ENCODE measurements at places on chromosomes 16 and 17.

GRCh38 chr17:79672496-79672895, 58.2 kb upstream of the ENPP7 start:
- DNase-seq: no peak

GRCh38 chr16:81429045-81429521, 15.5 kb upstream of the CMIP start:
- no peak for DNase-seq

- no peak for DNase-seq
Measured at GRCh38 chr17:4548721-4549531, 6.3 kb downstream of the MYBBP1A start.

GRCh38 chr17:65477600-65477999, 83.8 kb downstream of the AXIN2 start:
- DNase-seq: no peak

DNA sequence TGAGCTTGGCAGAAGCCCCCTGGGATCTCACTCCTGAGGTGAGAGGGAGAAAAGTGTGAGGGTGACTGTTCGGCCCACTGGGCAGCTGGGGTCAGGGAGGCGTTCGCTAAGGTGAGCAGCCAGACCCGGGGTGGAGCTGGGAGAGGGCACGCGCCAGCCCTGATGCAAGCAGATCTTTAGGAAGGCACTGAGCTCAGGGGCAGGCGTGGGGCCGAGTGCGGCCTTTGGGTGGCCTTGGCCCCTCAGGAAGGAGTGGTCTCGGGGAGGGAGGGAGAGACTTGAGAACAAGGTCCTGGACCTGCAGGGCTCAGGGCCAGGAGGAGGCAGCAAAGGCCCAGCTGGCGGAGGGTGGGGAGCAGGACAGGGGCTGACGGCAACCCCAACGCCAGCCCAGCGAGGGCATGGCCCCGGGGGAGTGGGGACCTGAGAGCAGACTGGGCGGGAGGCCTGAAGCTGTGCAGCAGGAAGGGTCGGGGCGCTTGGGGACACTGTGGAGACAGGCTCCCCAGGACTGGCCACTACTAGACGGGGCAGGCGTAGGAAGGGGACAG, 14.5 kb upstream of the WDR45B start:
- no peak for DNase-seq

DNA sequence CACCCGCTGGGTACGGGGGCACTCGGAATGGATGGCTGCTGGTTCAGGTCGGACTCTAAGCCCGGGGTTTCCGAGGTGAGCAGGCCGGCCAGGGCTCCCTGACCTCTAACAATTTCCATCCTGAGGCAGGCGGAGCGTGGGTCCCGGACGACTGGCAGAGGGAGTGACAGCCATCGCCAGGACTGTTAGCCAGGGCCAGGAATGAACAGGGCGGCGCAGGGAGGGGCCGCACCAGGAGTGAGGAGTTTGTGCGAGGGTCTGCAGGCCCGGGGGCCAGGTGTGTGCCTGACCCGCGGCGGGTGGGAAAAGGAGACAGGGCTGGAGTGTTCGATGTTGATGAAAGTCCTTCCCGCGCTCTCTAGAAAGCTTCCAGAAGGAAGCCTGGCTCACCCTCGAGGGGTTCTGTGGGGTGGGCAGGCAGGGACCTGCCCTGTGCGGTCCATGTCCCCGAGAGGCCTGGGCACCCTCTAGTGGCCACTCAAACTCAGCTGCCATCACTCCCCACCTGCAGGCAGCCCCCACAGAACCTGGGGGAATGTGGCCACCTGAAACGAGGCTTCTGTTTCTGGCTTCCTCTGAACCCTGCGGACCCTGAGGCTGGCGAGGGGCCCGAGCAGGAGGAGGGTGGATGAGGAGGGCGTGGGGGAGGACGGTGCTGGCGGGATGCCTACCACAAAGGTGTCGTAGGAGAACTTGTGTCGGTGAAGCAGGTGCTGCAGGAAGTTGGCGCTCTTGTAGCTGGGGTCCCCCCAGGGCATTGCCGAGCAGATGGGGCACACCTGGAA, 8.2 kb downstream of the RNF166 start:
- no peak for DNase-seq

DNA sequence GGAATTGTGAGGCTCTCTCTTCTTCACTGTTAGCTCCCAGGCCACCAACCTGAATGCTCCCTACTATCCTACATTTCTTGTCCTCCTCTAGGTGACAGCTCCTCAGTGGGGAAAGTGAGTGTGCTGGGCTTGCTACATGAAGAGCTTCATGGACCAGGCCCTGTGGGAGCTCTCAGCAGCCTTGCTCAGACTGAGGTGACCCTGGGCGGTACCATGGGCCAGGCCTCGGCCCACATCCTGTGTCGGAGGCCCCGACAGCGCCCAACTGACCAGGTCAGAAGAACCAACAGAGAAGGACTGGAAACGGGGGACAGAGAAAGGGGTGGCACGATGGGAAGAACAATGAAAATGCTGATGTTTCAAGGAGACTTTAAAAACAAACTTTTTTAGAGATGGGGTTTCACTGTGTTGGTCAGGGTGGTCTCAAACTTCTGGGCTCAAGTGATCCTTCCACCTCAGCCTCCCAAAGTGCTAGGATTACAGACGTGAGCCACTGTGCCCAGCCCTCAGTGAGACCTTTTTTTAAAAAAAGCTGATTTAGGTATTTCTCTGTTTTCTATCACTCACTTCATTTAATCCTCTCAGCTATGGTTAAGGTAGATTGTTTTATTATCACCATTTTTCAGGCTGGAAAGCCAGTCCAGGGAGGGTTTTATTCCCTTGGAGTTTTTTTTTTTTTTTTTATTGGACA, 4.9 kb downstream of the ELP5 start:
- no peak for DNase-seq

- no peak for DNase-seq
Measured at GRCh38 chr16:88967830-88968588, 9.0 kb downstream of the CBFA2T3 start.

DNA sequence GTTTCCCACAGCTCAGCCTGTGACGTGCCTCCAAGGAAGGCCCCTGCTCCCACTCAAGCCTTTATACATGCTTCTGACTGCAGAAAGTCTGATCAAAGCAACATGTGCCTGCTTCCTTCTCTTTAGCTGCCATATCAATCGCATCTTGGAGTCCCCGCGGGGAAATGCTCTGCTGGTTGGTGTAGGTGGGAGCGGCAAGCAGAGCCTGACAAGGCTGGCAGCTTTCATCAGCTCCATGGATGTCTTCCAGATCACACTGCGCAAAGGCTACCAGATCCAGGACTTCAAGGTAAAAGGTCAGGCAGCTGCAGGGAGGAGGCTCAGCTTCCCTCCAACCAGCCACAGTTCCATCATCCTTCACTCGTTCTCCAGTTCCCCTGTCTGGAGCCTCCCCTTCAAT, 189.7 kb downstream of the ZNF18 start:
- no peak for DNase-seq

DNA sequence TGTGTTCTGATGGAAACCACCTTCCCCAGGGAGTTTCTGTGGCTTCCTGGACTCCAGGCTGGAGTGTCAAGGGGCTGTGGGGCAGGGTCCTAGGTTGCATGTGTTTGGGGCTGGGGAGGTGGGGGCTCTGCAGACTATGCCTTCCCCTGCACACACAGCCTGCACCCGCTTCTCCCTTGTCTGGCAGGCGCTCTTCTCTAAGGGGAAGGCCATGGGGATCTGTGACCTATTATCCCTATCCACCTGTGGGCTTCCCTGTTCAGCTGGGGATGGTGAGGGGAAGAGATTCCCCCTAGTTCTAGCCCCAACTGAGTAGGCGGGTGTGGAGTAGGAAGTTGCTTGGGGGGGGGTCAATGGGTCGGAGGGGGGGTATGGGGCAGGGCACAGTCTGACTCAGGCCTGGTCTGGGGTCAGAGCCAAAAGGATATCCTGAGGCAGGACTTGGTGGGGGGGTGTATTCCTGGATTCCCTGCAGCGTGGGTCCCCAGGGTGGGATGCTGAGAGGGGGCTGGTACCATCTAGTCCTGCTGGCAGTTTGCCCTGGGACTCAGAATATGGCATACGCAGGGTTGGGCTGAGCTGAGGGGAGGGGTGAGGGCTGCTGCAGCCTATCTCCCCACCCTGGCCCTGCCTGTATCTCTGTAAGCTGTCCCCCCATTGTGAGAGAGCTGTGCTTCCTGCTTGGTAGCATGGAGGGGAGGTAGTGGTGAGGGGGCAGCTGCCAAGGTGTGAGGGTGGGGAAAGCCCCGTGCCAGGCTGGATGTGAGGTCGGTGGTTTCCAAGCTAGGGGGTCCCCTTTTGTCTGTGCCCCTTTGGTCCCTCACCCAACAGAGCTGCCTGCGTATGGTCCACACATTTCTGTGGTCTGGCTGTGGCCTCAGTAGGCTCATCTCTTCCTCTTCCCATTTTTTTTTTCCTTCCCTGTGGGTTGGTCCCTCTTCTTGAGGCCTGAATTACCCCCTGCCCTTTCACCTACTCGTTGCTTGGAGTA, 14.7 kb downstream of the RARA start:
- DNase-seq: peak; percentile 78

- no peak for DNase-seq
Measured at GRCh38 chr17:27816946-27817345, 16.6 kb upstream of the NOS2 start.

GRCh38 chr17:57541472-57542394, 203.4 kb downstream of the CCDC182 start:
- no peak for DNase-seq

DNA sequence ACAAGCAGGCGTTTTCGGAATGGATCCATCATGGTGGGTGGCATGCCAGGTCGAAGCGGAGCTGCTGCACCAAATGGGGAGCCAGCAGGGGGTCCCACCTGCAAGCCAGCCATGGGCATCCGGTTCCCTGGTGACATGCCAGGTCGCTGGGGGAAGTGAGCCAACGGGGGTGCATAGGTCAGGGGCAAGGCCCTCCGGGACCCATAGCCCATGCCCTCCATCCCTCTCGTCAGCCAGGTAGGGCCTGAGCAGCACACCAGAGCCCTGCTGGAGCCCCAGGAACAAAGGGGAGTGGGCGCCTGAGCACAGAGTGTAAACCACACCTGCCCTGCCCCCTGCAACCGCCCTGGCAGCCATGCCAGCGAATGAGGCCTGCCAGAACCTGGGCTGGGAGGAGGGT, 5.0 kb downstream of the SMARCD2 start:
- no peak for DNase-seq

DNA sequence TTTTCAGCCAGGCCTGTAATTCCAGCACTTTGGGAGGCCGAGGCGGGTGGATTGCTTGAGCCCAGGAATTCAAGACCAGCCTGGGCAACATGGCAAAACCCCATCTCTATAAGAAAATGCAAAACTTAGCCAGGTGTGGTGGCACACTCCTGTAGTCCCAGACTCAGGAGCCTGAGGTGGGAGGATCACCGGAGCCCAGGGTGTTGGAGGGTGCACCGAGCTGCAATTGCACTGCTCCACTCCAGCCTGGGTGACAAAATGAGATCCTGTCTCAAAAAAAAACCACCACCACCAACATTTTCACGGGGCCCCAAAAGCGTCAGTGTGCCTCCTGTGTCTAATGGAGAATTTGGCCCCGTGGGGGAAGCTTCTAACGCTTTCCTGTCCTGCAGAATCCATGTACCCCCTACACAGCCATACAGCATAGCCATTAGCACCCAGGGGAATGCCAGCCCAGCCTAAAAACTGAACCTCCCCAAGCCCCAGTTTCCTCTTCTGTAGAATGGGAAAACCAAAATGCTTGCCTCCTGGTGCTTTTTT, 22.2 kb upstream of the MAP3K14 start:
- peak; percentile 25 for DNase-seq

DNA sequence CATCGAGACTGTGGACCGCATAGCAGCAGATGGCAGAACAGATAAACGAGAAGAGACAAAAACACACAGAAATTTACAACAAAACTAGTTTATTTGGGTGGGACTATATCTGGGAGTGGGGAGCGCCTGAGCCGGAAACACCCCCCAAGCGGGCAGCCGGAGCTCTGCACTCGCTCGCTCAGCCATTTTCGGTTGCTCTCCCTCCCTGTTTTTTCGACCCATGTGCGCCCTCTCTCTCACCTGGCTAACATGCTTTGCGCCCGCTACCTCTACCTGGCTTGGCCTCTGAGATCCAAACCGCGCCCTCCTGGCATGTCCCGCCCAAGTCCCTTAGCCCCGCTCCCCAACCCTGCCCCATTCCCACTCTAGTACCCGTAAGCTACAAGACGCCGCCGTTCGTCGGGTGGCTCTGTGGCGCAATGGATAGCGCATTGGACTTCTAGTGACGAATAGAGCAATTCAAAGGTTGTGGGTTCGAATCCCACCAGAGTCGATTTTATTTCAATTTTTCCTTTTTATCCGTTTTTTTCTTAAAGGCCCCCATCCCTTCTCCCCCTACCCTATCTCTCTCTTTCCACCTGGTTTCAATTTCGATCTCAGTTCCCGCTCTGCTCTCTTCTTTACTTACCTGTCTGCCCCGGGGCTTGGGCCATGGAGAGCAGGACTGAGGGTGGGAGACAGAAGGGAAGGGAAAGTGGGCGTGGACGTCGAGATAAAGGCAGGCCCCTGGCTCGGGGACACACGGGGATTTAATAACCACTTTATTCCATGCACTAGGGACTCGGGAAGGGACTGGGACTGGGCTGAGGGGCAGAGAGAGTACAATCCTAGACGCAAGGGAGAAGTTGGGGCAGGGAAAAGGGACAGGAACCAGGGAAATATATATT, 2.4 kb upstream of the ALOXE3 start:
- peak; percentile 99 for DNase-seq

- no peak for DNase-seq
Measured at GRCh38 chr16:63422715-63423114, 1386.5 kb upstream of the CDH8 start.

- no peak for DNase-seq
Measured at GRCh38 chr16:53781023-53781605, 77.2 kb downstream of the FTO start.

GRCh38 chr17:31591924-31592323, 200.4 kb downstream of the RAB11FIP4 start:
- DNase-seq: no peak

GRCh38 chr17:8644507-8644902, 14.0 kb upstream of the MYH10 start:
- DNase-seq: no peak

DNA sequence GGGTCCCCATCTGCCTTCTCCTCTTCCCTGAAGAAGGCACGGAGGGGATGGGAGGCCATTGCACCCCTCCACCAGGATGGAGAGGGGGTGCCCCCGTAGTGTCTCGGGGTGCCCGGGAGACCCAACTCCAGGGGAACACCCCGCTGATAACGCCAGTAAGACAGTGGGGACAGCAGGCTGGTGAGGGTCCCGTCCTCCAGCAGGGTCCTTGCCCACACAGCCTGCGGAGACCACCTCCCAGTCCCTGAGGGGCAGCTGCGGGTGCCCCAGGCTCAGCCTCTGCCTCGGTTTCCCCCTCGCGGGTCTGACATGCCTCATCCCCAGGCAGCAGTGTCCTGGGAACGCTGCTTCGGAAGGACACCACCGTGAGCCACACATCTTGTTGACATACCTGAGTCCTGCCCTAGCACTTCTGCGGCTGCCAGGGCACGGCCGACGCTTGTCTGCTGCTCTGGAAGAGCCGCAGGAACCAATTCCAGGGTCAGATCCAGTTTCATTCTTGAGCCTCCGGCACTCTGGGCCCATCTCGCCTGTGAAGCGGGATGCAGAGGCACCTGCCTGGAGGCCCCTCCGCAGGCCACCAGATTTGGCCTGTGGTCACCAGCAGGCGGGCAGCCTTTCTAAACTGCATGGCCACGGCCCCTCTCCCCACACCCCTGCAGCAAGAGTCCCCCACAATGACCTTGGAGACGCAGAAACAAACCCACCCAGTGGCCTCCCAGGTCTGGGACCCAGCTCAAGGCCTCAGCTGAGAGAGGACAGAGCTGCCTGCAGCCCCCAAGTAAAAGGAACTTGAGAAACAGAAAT, 39.9 kb upstream of the ZC3H18 start:
- DNase-seq: no peak
